Cardiac atrium fibroblast (primary cell): ENCODE measurements at places on chromosomes 3 and 15. TPM values are rescaled to one million over a fixed set of nuclear protein-coding genes. Genes with fewer than 3 reads are reported as not detected.

Gene ECT2
- total RNA-seq: 17.7 and 18.6 TPM in 2 replicates

Gene CPLX3
- total RNA-seq: not detected in 2 replicates

Gene CHRNA5
- total RNA-seq: 0.49 TPM in 1 of 2 replicates, not detected in the other

Gene SLC22A14
- not detected in 2 replicates for total RNA-seq

Gene MYO1E
- total RNA-seq: 107 and 110 TPM in 2 replicates

Gene TAGLN3
- not detected in 2 replicates for total RNA-seq

Gene PLS1
- total RNA-seq: 0.16 TPM in 1 of 2 replicates, not detected in the other

Gene SAMMSON
- total RNA-seq: 0.16 TPM in 1 of 2 replicates, not detected in the other

Gene CPNE9
- total RNA-seq: not detected in 2 replicates

Gene C3orf49
- not detected in 2 replicates for total RNA-seq

Gene ADIPOQ
- not detected in 2 replicates for total RNA-seq

Gene HRG
- not detected in 2 replicates for total RNA-seq

Gene BFSP2
- total RNA-seq: not detected in 2 replicates

Gene GPR171
- total RNA-seq: not detected in 2 replicates

Gene SPTSSB
- total RNA-seq: not detected in 2 replicates

Gene GALNT15
- 12.3 and 13.4 TPM in 2 replicates for total RNA-seq

Gene GOLGA8T
- not detected in 2 replicates for total RNA-seq

Gene LIPH
- total RNA-seq: 5.2 and 6.5 TPM in 2 replicates

Gene TMEM45A
- total RNA-seq: 174 and 277 TPM in 2 replicates

Gene TBCCD1
- total RNA-seq: 11.6 and 15.7 TPM in 2 replicates

Gene SPINK8
- total RNA-seq: not detected in 2 replicates

Gene CCDC174
- 6.0 and 8.1 TPM in 2 replicates for total RNA-seq

Gene TGM4
- not detected in 2 replicates for total RNA-seq

Gene HTR3E
- not detected in 2 replicates for total RNA-seq

Gene CEP152
- total RNA-seq: 1.6 and 3.4 TPM in 2 replicates

Gene ERICH6
- 0.32 TPM in 1 of 2 replicates, not detected in the other for total RNA-seq

Gene GOLGA6L10
- 0.49 TPM in 1 of 2 replicates, not detected in the other for total RNA-seq

Gene CHRNB4
- total RNA-seq: not detected in 2 replicates

Gene ZPLD1
- not detected in 2 replicates for total RNA-seq

Gene NRROS
- total RNA-seq: 0.36 and 1.3 TPM in 2 replicates

Gene PRKCI
- 45.8 and 66.6 TPM in 2 replicates for total RNA-seq

Gene GOLGA8G
- total RNA-seq: not detected in 2 replicates

Gene ADAMTS17
- total RNA-seq: 0.90 and 1.5 TPM in 2 replicates

Gene AP4E1
- total RNA-seq: 7.8 and 12.0 TPM in 2 replicates
